ENCODE measurements at places on chromosomes 2 and 18.

- no peak for DNase-seq
Observed at GRCh38 chr18:9804517-9805104, 81.2 kb upstream of the TXNDC2 start.

GRCh38 chr2:58740426-58740825, 499.3 kb upstream of the FANCL start:
- no peak for DNase-seq

- peak; percentile 47 for DNase-seq
Observed at GRCh38 chr18:10047237-10047636, 133.4 kb downstream of the VAPA start.

DNA sequence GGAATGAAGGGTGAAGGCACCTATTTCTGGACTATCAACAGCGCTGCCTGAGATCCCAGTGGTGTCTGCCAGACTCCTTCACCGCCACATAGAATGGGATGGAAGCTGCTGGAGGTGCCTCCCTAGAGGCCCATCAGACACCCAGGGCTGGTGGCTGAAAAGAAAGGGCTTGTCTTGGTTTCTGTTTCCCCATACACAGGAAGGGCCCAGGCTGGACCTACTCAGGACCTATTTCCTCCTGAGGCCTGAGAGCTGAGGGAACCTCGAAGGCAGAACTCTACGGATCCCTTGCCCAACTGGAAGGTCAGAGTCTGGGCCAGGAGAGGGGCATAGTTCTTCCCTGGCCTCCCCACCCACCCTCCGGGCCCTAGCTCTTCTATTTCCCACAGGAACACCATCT, 2.9 kb upstream of the CLEC4F start:
- no peak for DNase-seq

DNA sequence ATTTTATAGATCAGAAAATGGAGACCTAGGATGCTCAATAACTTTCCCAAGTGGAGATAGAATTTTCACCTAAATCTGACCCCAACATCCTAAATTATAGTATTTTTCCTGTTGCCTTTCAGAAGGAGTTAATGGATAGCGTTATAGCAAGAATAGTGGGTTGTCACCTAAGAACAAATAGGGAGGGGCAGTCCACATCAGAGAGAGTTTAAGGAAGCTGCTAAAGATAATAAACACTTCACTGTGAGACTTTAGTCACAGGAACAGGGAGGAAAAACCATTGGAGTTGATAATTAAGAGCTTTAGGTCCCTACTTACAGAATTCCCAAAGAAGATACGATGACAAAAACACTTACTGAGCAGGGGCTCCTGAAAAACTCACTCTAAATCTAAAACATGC, 229.4 kb downstream of the PDE11A start:
- no peak for DNase-seq

All from myocyte (in vitro differentiated cells).